ENCODE measurements at places on chromosomes 5 and 9.

GRCh38 chr5:159680095-159680494 is 236.2 kb upstream of the ADRA1B start:
- no peak for DNase-seq

GRCh38 chr9:110891760-110892159 is 146.5 kb downstream of the LPAR1 start:
- no peak for DNase-seq

- peak; percentile 92 for DNase-seq
Measured at GRCh38 chr5:40904205-40904993, 4.9 kb upstream of the C7 start.

- no peak for DNase-seq
Measured at GRCh38 chr5:124960266-124960665, 213.8 kb upstream of the ZNF608 start.

- DNase-seq = no peak
Measured at GRCh38 chr5:149583394-149583793, 2.1 kb downstream of the ARHGEF37 start.

GRCh38 chr5:82340799-82341198 is 62.6 kb upstream of the RPS23 start:
- no peak for DNase-seq

DNA sequence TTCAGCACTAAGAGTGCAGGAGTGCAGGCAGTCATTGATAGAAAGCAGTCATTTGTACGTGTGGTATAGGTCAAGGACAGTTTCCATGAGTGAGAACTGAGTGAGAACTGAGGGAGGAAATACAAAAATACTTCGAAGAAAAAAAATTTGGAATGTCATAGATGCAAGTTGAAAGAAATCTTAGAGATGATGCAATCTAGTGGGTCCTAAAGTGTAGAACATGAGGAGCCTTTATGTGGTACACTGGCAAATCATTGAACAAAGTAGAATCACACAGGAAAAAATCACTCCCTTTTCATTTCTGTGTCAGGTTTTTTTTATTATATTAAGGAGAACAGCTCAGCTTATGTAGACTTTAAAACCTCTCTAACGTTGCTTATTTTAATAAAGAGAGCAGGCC is 26.4 kb upstream of the SLC1A1 start:
- no peak for DNase-seq

- DNase-seq = no peak
Measured at GRCh38 chr5:140344683-140345423, 1.6 kb downstream of the HBEGF start.

GRCh38 chr5:140143521-140144258 is 18.0 kb downstream of the IGIP start:
- no peak for DNase-seq

DNA sequence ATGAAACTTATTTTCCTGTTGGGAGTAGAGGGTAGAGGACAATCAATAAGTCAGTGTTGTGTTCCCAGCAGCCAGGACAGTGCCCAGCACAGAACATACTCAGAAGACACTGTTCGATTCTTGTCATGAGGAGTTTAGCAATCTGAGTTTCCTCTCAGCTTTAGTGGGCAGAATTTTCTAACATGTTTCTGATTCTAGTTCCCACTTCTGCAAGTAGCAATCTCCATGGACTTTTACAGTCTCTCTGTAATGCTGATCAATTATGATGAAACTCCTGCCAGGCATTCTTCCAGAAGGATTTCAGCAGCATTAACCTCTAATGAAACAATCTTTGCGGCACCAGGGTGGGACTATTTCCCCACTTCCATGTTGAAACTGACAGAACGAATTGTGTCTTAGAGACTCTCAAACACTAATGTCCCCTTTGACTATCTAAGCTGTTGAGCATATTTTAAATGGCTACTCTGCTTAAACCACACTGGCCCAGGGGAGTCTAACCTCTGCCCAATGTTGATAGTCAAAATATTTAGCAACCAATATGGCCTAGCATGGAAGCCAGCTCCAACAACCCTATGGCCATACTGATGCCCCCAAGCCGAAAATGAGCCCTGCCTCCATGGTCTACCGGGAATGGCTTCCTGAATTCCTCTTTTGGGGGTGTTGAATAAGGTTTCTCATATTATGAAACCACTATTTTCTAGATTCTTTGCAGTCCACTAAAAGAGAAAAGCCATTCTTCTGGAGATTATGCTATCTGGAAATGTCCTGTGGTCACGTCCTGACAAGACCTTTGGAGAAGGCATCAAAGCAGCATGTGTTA is 484.3 kb downstream of the BNC2 start:
- DNase-seq = no peak

DNA sequence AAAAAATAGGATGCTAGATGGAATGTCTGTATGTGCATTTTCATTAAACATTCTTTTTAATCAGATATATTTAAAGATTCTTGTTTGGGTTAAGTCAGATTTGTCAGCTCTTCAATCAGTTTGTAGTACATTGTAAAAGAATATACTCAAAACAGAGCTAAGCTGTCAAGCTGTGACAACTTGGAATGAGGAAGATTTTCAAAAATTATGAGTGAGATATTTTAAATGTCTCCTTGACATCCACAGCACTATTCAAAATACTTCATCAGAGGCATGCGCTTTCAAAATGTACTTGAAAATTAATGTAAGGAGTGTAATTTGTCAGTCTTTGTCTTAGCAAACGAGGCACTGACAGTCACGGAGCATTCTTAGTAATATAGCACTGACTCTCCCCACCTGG is 182.0 kb downstream of the MAT2B start:
- no peak for DNase-seq

DNA sequence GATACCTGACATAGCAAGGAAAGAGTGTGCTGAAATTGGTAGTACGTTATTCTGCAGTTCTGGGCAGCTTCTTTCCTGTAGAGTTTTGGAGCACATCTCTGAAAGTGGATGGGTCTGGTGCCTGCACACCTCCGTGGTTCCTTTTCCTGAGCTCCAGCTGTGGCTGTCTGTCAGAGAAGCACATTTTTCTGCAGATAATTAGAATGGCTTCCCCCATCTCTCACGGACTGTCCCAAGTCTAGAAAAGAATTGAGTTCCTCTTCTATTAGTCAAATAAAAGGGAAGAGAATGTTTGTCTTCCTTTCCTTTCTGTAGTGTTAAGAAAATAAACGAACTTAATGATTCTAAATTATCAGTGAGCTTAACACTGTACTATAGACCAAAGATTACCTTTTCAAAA is 55.7 kb downstream of the VCAN start:
- DNase-seq = no peak

DNA sequence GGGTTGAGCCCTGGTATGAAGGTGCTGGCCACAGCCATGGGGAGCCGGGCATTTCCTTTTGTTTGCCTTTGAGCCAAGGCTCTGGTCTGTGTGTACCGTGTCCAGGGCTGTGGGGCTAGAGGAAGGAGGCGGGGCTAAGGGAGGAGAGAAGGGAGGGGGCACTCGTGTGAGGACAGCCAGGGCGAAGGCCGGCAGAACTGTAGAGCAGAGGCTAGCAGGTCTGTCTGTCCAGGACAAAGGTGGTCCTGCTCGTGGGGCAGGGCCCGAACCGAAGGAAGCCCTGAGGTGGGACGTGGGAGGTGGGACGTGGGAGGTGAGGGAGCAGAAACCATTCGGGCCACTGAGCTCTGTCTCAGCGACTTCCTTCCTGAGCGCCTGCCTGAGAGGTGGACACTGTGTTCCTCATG is 41.3 kb upstream of the TESK1 start:
- DNase-seq = no peak

GRCh38 chr9:36898431-36899020 is 135.5 kb downstream of the PAX5 start:
- no peak for DNase-seq

GRCh38 chr5:134873494-134873893 is 677 bp upstream of the TXNDC15 start:
- no peak for DNase-seq

DNA sequence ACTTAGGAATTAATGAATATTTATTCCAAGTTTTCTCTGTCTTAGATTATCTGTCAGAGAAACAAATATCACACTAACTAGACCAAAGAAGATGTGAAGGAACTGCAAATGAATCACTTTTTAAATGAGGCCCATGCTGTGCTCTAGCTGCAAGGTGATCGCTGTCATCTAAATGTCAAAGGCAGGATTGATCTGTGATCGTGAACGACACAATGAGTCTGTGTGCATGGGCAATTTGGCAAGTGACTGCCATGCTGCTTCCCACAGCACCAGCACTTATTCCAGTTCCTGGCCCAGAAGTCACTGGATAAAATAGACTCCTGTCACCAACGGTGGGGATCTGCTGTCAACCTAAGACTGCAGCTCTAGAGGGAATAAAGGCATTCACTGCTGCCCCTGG is 141.2 kb downstream of the TRIM36 start:
- no peak for DNase-seq

DNA sequence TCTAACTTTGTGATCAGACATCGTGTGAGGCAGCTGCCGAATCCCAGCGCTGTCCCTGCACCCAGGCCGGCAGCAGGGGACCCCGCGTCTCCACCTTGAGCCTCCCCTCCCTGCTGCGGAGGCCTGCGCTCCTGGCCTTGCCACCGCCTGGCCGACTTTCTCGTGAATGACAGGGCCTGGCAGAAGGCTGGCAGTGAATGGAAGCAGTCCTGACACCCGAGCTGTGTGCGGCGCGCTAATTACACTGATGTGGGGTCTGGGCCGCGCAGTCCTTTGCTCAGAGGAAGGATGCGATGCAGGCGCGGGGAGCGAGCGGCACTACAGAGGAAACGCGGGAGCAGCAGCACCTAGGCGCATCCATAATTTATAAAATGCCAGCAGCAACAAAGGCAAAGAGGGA is 40.3 kb downstream of the POU4F3 start:
- no peak for DNase-seq

DNA sequence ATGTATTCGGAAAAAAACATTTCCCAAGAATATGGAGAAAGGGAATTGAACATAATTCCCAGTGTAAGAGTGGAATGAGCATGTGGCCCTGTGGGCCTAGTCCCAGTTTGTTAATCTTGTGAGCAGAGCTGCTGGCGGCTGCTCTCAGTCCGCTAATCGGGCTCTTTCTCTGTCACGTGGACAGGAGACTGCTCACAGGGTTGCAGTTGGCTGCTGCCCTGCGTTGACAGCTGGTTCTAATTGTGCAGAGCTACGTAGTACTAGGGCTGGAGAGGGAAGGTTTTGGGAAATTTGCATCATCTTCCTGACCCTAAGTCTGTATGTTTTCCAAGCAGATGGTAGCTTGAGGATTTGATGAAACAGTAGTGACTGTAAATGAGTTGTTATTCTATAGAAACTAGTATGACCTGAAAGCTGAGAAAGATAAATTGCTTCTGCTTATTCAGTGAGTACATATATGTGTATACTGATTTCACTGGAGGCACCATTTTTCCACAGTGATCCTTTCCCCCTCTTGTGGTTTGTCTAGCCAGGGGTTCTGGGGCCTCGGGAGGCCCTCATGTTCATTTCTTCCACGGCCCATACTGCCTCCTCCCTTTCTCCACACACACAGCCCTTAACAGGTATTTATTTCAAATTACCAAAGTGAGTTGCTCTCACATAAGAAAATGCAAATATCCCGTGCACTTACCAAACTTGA is 100.6 kb downstream of the ANGPTL2 start:
- no peak for DNase-seq

DNA sequence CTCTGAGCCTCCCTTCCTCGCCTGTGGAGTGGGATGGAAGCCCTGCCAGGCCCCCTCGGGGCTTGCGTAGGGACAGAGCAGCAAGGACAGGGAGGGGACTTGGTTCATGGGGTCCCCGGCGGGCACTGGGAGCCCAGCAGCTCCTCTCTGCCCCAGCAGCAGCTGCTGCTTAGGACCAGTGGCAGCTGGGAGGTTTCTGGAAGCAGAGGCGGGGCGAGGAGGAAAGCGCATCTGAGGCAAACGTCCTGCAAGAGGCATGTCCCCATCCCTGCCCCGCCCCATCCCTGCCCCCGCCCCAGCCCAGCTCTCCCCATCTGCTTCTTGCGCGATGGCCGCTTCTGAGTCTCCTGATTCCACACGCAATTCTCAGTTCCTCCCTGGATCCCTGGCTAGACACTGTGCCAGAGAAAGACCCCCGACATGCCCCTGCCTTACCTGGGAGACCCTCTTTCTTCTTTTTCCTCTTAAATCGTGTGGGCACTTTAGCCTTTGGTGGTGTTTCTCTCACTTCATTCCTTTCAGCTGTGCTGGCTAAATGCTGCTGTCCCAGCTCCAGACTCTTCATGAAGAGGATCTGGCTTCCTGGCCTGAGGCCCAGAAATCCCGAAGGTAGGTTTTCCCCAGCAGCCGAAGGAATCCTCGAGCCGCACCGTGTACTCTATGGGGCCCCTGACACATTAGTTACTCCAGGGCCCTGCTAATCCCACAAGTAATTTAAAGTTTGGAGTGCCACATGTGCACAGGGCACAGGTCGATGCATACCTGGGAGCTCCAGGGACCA is 4.4 kb upstream of the OR2S2 start:
- no peak for DNase-seq
